ENCODE measurements at places on chromosomes 7 and 10. TPM values are rescaled to one million over a fixed set of nuclear protein-coding genes. Genes with fewer than 3 reads are reported as not detected.

The CLRN3 gene
- total RNA-seq: not detected

The CTAGE6 gene
- not detected for total RNA-seq

The PKD2L1 gene
- total RNA-seq: not detected

The POLR2J2 gene
- 4.0 TPM for total RNA-seq

The GNAT3 gene
- not detected for total RNA-seq

The IL6 gene
- 1.1 TPM for total RNA-seq
